ENCODE measurements at places on chromosomes 16 and 17.

DNA sequence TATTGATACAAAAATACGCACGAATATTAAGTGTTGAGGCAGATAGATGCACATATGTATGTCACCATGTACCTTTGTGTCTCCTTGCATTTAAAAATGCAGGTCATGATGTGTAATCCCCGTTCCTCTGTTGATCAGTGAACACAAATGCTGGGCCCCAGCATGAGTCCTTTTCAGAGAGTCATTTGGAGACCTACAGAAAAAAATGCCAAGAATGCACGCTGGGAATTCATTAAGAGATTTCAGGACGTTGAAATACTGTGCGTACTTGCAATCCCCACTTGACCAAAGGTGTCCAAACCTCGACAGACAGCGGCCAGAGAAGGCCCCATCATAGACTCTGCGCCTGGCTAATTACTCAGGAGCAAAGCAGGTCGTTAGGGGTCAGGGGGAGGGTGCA, 496.0 kb downstream of the MAF start:
- DNase-seq = no peak

DNA sequence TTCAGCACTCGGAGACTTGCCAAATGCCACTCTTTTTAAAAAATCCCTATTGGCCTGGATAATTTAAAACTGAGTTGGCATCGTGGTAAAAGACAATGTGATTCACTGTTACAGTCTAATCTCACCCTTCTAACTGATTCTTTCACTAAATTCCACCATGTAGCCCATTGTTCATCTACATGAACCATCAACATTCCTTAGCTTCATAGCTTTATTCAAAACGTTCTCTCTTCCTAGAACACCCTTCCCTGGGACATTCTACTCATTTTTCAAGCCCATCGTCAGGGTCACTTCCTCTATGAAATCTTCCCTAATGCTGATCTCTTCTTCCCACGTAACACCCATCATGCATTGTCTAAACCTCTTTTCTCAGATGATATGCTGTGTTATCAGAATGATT, 15.7 kb upstream of the SHISA9 start:
- no peak for DNase-seq

- no peak for DNase-seq
Measured at GRCh38 chr17:704111-704864, 10.4 kb downstream of the VPS53 start.

DNA sequence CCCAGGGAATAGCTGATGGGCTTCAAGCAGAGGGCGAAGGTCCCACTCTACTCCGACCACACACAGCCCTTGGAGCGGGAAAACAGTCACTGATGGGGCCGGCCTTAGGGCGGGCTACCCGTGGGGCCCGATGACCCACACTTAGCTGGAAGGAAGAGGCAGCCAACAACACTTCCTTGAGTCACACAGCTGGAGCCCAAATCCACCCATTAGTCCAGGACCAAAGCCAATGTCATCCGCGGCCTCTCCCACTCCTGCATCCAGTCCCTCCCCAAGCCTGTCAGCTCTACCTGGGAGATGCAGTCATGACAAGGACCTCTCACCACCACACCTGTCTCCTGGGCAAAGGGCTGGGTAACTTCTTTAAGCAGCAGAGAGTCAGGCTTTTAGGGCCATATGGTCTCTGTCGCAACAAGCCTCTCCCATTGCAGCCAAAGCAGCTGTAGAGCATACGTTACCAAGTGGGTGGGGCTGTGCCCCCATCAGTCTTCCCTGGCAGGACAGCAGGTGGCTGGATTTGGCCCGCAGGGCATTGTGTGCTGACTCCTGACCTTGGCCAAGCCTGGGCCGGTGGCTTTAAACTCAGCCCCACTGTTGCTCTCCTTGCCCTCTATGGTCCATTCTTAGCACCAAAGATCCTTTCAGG, 110.7 kb downstream of the SOCS1 start:
- no peak for DNase-seq
